Renal cortical epithelial cell (primary cell): ENCODE measurements at places on chromosomes 3 and 15. TPM values are rescaled to one million over a fixed set of nuclear protein-coding genes. Genes with fewer than 3 reads are reported as not detected.

Gene ESYT3
- total RNA-seq, result 1.2 and 2.3 TPM in 2 replicates

Gene CCDC39
- under 0.01 and 0.10 TPM in 2 replicates for total RNA-seq

Gene ASB14
- total RNA-seq, result 0.17 TPM in 1 of 2 replicates, not detected in the other

Gene DNAH12
- 0.17 and 0.25 TPM in 2 replicates for total RNA-seq

Gene PLCH1
- 1.7 and 2.8 TPM in 2 replicates for total RNA-seq

Gene ZXDC
- 15.5 and 29.5 TPM in 2 replicates for total RNA-seq

Gene EFCC1
- not detected in 2 replicates for total RNA-seq

Gene GOLGA8T
- total RNA-seq, result 0.30 TPM in 1 of 2 replicates, not detected in the other

Gene DAPK2
- total RNA-seq, result 0.17 and 0.94 TPM in 2 replicates

Gene LMCD1
- total RNA-seq, result 119 and 499 TPM in 2 replicates

Gene DNAH1
- total RNA-seq, result 0.35 and 2.3 TPM in 2 replicates

Gene PTPRG
- total RNA-seq, result 29.2 and 119 TPM in 2 replicates

Gene AMT
- 0.52 and 0.85 TPM in 2 replicates for total RNA-seq

Gene GOLGA8H
- total RNA-seq, result 0.69 and 0.99 TPM in 2 replicates

Gene GPR149
- not detected in 2 replicates for total RNA-seq

Gene FAM107A
- 0.60 and 0.87 TPM in 2 replicates for total RNA-seq

Gene PPARG
- total RNA-seq, result 11.1 and 11.3 TPM in 2 replicates

Gene TGFBR2
- total RNA-seq, result 63.4 and 258 TPM in 2 replicates

Gene RSRC1
- total RNA-seq, result 63.4 and 77.9 TPM in 2 replicates

Gene SCG5
- 2.4 and 12.0 TPM in 2 replicates for total RNA-seq

Gene GOLGA8O
- 0.20 TPM in 1 of 2 replicates, not detected in the other for total RNA-seq

Gene TIMP4
- 0.25 and 0.69 TPM in 2 replicates for total RNA-seq

Gene OR4F6
- not detected in 2 replicates for total RNA-seq

Gene SLC24A5
- not detected in 2 replicates for total RNA-seq

Gene P2RY13
- not detected in 2 replicates for total RNA-seq

Gene ARPP19
- 175 and 183 TPM in 2 replicates for total RNA-seq

Gene TMEM158
- total RNA-seq, result 0.35 and 6.9 TPM in 2 replicates

Gene ARIH2
- total RNA-seq, result 63.2 and 79.8 TPM in 2 replicates

Gene HRH1
- total RNA-seq, result 23.8 and 80.7 TPM in 2 replicates

Gene TMEM207
- not detected in 2 replicates for total RNA-seq

Gene ZNF770
- total RNA-seq, result 34.7 and 85.1 TPM in 2 replicates

Gene NAA80
- total RNA-seq, result 2.8 and 6.4 TPM in 2 replicates

Gene GOLGA6L9
- 0.69 and 4.6 TPM in 2 replicates for total RNA-seq

Gene CLRN1
- not detected in 2 replicates for total RNA-seq

Gene SCAANT1
- total RNA-seq, result not detected in 2 replicates

Gene TRIM42
- not detected in 2 replicates for total RNA-seq

Gene ZIC1
- total RNA-seq, result not detected in 2 replicates

Gene CISH
- total RNA-seq, result 1.9 and 6.4 TPM in 2 replicates

Gene FAM81A
- total RNA-seq, result 0.52 and 1.4 TPM in 2 replicates

Gene RNF13
- total RNA-seq, result 75.2 and 101 TPM in 2 replicates

Gene EPHA3
- total RNA-seq, result 0.17 and 0.45 TPM in 2 replicates

Gene NTRK3
- under 0.01 TPM in 1 of 2 replicates, not detected in the other for total RNA-seq

Gene MYZAP
- 0.20 and 1.7 TPM in 2 replicates for total RNA-seq

Gene IGSF11
- 0.05 TPM in 1 of 2 replicates, not detected in the other for total RNA-seq

Gene MUC4
- 0.05 and 3.5 TPM in 2 replicates for total RNA-seq

Gene COL6A5
- under 0.01 TPM in 1 of 2 replicates, not detected in the other for total RNA-seq

Gene FBXL22
- total RNA-seq, result 0.45 TPM in 1 of 2 replicates, not detected in the other

Gene SGO1
- total RNA-seq, result 0.99 and 7.3 TPM in 2 replicates

Gene CKMT1A
- 0.35 TPM in 1 of 2 replicates, not detected in the other for total RNA-seq

Gene GRIP2
- 0.05 TPM in 1 of 2 replicates, not detected in the other for total RNA-seq

Gene OR5K2
- total RNA-seq, result not detected in 2 replicates

Gene TMC3
- not detected in 2 replicates for total RNA-seq

Gene C3orf20
- not detected in 2 replicates for total RNA-seq

Gene ALPK3
- 16.0 and 79.8 TPM in 2 replicates for total RNA-seq

Gene SSUH2
- total RNA-seq, result not detected in 2 replicates

Gene CCDC54
- 0.10 TPM in 1 of 2 replicates, not detected in the other for total RNA-seq

Gene NXPE3
- total RNA-seq, result 15.5 and 32.0 TPM in 2 replicates

Gene WDR72
- total RNA-seq, result 2.3 and 11.8 TPM in 2 replicates

Gene SI
- not detected in 2 replicates for total RNA-seq

Gene ERICH6
- 0.35 TPM in 1 of 2 replicates, not detected in the other for total RNA-seq
